ENCODE measurements at places on chromosomes 1 and 21.

GRCh38 chr1:201790261-201790660 lies 38.7 kb upstream of the IPO9 start:
- no peak for DNase-seq

DNA sequence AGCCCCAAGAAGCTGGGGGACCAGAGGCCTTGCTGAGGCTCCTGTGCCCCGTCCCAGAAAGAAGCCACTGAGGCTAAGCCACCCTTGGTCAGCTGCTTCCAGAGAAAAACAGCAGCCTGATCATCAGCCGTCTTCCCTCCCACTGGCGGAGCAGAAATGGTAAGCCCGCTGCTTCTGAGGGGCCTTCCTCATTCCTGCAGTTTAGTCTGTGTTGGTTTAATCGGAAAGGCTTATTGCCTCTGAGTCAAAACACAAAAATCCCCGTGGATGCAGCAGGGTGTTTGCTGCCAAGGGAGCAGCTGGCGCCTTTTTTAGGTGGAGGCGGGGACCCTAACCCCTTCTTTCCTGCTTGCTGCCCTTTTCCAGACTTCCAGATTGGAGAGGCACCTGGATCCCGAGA lies 33.9 kb downstream of the SPSB1 start:
- no peak for DNase-seq

GRCh38 chr1:99365141-99365540 lies 100.8 kb downstream of the PLPPR4 start:
- DNase-seq = no peak

GRCh38 chr1:114227059-114227458 lies 73.4 kb upstream of the SYT6 start:
- DNase-seq = no peak

- no peak for DNase-seq
These were observed 325.0 kb upstream of the ESRRG start for GRCh38 chr1:217048104-217048707.
